NCI-H1694 (cell line): ENCODE measurements at places on chromosomes 7 and 10.

GRCh38 chr10:25556457-25556856 lies 377.6 kb upstream of the MYO3A start:
- no peak for DNase-seq

GRCh38 chr10:47282005-47282656 lies 17.9 kb upstream of the GDF10 start:
- no peak for DNase-seq

DNA sequence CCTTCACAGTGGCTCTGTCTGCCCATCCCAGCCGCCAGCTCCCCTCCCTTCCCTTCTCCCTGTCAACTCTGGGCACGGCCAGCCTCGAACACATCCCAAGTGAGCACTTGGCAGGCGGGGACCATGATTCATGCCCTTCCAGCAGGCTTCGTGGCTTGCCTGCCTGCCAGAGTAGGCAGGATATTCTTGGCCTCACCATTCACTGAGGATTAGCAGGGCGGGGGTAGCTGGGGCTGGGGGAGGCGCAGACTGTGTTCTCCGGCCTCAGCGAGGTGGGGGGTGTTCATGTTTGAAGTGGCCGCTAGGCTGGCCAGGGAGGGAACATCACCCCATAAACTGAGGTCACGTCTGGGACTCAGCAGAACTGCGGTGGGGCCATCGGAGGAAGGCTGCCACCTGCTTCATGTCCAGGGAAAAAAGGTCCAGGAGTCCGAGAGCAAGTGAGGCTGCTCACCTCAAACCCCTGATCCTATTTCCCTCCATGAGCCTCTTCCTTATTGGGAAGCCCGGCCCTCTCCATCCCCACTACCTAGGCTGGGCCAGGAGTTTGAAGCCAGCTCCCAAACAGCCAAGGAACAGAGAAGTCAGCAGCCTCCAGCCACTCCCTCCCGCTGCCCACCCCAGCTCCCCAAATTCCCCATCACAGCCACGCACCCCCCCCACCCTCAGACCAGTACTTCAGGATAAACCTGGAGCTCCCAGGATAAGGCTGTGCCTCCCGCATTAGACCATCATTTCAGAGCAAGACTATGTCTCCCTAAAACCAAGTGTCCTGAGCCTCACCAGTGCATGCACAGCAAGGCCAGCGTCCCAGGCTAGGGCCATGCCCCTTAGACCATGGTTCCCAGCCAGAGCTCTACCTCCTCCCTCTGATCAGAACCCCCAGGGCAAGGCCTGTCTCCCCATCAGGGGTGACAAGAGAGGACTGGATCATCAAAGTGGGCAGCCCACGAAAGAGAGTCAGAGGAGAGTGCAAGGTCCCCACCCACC lies 42.8 kb upstream of the RABGEF1 start:
- DNase-seq, result peak; percentile 59

DNA sequence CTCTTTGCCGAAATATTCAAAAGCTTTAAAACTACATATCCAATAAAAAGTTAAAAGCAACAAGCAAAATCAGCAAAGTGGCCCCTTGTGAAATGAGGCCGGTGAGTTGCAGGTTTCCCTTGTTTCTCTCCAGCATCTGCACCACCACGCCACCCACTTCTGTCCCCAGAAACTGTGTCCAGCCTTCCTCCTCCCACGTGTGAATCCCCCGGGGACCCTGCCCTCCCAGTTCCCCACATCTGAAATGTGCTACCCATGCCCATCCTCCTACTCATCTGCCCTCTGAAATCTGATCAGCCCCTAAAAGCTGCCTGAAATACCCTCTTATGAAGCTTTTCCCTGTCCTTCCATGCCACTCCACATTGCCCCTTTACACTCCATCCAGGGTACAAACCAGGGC lies 3.8 kb downstream of the ALOX5 start:
- no peak for DNase-seq
